ENCODE measurements at places on chromosomes 16 and 17.
A peak's percentile ranks its signal among the peaks of the same experiment; 100 is the strongest.

GRCh38 chr17:27463235-27463677, 7.0 kb downstream of the KSR1 start:
- DNase-seq, result no peak

GRCh38 chr17:78958641-78959127, 21.0 kb downstream of the LGALS3BP start:
- no peak for DNase-seq

- DNase-seq, result no peak
Measured at GRCh38 chr17:41705271-41705991, 6.7 kb upstream of the GAST start.

DNA sequence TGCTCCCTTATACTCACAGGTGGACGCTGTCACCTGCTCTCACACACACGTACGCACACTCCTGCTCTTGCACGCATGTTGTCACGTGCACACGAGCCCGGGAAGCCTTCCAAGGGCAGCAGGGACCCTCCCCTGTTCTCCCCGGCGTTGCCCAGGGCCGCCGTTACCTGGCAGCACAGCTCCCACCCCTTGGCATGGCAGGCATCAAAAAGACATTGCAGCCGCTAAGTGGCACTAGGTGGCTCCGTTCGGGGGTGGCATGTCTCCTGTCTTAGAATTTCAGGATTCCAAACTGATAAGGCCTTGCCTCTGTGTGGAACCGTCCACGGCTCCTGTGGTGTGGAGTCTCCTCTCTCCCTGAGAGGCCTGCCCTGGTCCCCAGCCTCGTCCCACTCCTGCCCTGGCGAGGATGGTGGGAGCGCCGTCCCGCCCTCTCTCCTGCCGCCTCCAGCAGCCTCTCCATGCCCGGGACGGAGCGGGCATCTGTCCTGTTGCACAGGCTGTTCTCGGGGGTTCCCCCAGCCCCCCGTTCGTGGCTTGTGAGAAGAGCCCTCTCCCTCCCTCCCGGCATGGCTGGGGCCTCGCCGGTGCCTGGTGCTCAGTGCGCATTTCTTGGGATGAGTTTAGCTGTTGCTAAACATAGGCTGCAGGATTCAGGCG, 126.7 kb upstream of the GSE1 start:
- DNase-seq, result no peak

DNA sequence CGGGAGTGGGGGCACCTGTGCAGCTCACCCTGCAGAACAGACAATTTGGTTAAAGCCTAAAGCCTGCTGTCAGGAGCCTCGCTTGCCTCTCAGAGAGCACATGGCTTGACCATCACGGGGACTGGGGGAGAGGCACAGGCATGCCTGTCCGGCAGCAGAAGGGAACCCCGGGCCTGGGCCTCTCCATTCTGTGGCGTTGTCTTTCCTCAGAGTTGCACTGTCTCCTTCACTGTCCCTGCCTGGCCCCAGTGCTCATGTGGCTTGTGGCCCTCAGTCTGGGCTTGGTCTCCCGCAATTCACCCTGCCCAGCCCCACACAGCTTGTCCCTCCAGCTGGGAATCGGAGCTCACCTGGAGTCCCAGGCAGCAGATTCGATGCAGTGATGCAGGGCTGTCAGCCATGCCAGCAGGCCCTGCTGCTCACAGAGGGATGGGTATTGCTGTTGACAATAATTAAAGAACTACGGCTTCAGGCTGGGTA, 189.9 kb downstream of the SEC14L1 start:
- no peak for DNase-seq

DNA sequence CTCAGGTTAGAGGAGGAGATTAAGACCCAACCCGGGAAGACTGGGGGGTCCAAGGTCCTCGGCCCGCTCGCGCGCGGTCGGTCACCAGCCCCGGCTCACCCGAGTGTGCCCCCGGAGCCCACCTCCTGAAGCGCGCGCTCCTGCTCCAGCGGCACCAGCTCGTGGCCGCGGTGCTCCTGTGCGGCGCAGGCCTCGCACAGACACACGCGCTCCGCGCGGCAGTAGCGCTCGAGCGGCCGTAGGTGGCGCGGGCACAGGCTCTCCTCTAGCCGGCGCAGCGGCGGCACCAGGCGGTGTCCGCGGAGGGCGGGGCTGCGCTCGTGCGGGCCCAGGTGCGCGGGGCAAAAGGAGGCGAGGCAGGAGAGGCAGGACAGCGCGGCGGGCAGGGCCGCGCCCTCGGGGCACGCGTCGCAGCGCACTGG, 618 bp downstream of the TRIM47 start:
- peak; percentile 67 for DNase-seq

DNA sequence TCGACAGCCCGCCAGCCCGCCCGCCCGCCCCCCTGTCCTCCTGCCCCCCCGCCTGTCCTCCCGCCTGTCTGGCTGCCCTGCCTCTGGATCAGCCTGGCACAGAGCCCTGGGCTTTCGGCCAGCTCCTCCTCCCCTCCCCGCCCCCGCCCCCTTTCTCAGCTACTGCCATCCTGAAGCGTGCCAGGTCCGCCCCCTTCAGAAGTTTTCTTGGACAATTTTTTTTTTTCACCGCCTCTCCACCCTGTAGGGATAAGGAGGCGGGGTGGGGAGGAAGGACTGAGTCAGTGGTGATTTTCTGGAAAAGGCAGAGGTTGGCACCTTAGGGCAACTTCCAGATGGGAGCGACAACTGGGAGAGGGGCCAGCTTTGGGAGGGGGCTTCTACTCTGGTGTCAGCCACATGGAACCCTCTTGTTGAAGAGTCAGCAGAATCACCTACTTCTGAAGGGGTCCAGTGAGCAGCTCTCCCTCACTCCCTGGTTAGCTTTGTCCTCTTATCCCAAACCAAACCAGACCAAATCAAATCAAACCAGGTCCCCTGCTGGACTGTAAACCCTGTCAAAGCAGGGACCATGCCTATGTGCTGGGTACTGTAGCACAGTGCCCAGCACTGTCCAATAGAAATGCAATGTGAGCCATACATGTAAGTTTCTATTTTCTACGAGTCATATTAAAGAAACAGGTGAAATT, 19.7 kb downstream of the IGF2BP1 start:
- no peak for DNase-seq

GRCh38 chr17:27975146-27976011, 67.1 kb upstream of the NLK start:
- DNase-seq, result no peak

GRCh38 chr17:41678411-41678906, 10.2 kb upstream of the EIF1 start:
- DNase-seq, result no peak

GRCh38 chr16:3578610-3579551, 1.7 kb upstream of the NLRC3 start:
- DNase-seq, result peak; percentile 43

- no peak for DNase-seq
Measured at GRCh38 chr17:38619937-38620550, 14.3 kb upstream of the SRCIN1 start.

- no peak for DNase-seq
Measured at GRCh38 chr16:78435260-78435659, 335.8 kb downstream of the WWOX start.

DNA sequence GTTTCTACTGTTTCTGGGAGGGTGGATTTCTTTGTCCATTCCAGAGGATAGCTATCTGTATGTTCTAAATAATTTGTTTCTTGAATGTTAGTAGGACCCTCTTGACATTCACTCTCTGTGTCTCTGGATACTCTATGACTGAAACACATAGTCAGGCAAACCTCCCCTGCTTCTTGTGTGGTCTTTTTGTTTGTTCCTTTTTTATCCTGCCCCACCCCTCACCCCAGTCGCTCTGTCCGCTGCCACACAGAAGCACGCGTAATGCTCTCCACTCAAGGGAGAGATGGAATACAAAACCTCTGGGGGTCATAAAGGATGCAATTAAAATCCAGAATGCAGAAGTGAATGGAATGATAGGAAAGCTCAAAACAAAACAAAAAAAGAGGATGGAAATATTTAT, 253.1 kb downstream of the RBFOX1 start:
- no peak for DNase-seq

DNA sequence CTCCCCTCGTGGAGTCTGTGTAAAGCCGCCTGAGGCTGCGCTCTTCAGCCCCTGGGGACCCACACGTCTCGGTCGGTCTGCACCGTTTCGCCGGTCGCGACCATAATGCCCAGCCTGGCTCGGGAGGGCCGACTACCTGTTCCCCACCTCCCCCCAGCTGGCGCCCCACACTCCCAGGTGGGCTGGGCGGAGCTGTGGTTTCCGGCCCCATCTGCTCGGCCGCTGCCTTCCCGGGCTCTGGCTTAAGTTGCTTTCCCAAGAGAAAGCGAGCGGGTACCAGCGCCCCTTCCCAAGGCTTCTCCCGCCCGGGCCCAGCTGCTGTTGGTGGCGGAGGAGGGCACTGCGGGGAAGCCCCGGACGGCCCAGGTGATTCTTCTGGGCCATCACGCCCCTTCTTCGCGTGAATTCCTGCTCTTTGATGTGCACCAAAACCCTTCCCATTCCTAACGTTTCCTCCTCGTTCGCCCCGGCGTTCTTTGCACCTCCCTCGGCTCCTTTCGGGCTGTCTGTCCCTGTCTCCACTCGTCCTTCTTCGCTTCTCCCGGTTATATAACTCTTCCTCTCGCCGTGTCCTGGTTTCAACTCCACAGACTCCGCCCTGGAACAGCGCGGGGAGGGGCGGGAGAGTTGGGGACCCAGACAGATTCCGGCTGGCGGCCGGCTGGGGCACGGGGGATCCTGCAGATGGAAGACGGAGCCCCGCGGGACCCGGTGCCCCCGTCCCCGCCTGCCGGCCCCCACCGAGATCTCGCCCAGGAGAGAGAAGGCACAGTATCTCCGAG, 2.0 kb downstream of the KDM6B start:
- DNase-seq, result no peak

DNA sequence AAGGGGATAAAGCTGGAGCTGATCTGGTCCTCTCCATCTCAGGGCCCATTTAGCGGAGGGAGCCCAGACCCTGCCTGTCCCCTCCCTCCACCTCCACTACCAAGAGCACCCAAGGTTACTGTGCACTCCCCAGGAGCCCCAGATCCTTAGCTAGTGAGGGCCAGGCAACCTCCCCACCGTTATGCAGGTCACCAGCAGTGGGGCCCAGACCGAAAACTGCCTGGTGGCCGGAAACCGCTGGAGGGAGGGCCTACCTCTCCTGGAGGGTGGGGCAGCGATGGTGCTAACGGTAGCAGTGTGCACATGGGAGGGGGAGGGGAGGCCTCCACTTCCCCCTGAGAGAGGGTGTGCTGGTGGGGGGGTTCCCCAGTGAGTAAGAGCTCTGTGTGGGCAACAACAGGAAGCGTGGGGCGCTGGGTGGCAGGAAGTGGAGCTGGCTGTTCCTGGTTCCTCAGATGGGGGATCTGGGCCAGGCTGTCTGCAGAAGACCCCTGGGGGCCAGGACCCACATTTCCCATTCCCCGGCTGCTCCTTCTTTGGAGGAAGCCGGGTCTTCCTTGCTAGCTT, 4.4 kb downstream of the FMNL1 start:
- DNase-seq, result peak; percentile 93

DNA sequence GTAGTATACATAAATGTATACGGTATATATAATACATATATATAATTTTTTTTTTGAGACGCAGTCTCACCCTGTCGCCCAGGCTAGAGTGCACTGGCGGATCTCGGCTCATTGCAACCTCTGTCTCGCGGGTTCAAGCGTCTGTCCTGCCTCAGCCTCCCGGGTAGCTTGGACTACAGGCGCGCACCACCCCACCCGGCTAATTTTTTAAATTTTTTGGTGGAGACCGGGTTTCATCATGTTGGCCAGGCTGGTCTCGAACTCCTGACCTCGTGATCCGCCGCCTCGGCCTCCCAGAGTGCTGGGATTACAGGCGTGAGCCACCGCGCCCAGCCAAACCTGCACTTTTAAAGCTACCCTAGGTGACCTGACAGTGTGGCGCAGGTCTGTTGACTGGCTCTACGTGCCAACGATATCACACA, 745 bp downstream of the PAM16 start:
- no peak for DNase-seq

DNA sequence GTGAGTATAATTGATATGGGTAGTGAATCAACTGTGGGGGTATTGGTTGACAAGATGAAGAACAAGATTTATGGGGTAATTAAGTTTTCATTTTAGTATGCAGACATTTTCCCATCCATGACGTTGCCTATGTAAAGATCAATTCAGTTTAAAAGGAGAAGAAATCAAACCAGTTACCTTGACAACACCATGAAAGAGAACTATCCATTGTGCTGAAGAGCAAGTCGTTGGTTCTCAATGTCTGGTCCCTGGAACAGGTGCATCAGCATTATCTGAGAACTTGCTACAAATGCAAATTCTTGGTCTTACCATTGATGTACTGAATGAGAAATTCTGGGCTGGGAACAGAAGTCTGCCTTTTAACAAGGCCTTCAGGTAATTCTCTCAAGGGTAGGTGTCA, 801 bp upstream of the OR4D2 start:
- no peak for DNase-seq

DNA sequence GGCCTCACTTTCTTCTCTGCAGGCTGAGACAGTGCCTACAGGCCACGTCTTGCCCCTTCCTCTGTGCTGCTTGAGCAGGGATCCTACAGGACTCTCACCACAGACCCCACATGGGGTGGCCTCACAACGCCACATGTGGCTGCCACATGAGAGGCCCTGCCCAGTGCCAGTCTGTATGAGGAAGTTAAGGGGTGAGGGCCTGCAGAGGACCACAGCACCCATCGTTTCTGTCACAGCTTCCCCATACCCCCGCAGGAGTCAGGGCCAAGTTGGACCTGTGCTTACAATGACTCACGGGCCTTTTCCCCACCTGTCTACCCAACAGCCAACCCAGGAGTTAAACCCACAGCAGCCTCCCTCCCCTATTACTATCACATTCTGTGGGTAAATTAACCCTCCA, 2.9 kb upstream of the GSDMB start:
- DNase-seq, result no peak

DNA sequence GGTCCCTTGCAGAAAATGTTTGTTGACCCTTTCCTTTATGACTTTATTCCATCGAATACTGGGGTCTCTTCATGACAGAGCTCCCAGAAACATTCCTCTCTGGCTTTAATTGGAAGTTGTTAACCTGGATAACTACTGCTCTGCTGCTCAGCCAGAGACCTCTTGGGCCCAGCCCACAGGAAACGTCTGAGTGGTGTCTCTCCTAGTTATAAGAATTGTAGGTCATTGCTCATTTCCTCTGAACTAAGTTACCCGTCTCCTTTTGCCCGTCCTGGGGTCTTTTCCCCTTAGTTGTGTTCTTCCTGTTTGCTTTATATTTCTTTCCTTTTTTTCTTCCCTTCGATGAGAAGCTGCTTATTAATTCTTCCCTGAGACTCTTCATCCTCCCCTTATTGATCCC, 9.0 kb downstream of the MAP2K6 start:
- no peak for DNase-seq

GRCh38 chr17:5023588-5024147, 11.6 kb downstream of the SLC52A1 start:
- no peak for DNase-seq
